ENCODE measurements at places on chromosomes 6 and 20.

DNA sequence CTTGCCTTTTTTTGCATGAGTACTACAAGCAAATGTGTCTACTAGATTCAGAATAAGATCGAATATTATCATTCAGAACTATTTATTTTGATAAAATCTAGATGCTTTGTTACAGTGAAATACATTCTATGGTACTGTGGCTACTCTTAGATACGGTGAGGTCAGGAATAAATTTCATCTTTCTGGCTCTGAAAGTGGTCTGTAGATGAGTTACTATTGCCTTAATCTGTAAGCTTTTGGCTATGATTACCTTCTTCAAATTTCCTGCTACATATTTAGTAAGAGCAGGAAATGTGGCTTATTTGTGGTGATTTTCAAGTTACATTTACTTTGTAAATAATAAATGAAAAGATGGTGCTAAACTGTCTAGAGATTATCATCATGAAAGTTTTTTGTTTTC lies 50.0 kb downstream of the SCAF8 start:
- no peak for DNase-seq

DNA sequence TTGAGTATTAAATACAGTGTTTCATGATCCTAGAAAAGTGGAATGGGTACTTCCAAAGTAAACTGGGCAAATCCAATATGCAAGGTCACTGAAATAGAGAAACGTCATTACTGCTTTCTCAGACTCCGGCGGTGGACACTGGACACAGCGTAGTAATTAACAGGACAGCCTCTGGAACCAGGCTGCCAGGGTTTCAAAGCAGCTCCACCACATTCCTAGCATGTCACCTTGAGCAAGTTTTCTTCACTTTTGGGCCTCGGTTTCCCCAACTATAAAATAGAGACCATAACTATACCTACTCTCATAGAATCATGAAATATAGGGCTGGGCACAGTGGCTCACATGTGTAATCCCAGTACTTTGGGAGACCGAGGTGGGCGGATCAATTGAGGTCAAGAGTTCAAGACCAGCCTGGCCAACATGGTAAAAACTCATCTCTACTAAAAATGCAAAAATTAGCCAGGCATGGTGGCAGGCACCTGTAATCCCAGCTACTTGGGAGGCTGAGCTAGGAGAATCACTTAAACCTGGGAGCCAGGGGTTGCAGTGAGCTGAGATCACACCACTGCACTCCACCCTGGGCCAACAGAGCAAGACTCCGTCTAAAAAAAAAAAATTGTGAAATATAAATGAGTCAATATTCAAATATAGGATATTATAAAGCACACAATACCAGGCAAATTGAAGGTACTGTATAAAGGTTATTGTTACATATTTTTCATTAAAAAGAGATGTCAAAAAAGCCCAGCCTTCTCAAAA lies 24.9 kb downstream of the ARHGAP18 start:
- no peak for DNase-seq

GRCh38 chr6:101181006-101181405 lies 212.5 kb upstream of the GRIK2 start:
- DNase-seq: no peak

- DNase-seq: no peak
These were observed 868 bp downstream of the CYB5R4 start for GRCh38 chr6:83860359-83860755.

DNA sequence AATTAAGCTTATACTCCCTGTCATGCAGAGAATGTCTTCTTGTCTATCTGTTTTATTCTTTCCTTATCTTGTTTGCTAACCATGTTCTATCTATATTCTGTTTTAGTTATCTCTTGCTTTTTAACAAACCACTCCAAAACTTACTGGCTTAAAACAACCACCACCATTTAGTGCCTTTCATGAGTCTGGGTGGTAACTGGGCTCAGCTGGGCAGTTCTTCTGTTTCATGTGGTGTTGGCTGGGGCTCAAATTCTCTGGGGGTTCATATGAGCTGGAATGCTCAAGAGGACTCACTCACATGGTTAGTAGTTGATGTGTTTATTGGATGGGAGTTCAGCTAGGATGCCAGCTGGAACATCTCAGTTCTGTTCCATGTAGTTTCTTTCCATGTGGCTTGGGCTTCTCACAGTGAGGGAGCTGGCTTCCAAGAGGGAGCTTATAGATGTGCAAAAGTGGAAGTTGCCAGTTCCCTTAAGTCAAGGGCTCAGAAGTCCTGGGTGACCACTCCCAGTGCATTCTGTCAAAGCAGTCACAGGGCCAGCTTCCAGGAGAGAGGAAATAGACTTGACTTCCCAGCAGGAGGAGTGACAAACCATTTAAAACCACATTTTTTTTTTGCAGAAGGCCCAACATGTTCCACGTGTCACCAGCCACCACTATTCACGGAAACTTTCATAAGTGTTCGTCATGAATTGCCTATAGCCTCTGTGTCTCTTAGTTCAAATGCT lies 70.4 kb downstream of the PLCB4 start:
- no peak for DNase-seq

DNA sequence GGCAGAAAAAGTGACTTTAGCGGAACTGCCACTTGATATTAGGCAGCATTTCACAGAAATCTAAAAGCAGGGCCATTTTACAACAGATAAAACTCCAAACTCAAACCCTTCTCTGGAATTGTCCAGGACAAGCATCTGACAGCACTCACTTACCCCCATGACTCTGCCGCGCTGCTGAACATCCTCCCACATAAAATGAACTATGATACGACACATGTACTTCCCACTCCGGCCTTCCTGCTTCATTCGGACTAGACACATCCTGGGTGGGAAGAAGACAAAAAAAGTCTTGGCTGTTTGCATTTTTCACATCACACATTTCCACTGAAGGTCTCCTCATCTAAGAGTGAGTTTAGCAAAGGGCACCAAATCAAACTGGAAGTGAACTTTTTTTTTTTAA lies 54.8 kb upstream of the FAM83C start:
- DNase-seq: no peak

DNA sequence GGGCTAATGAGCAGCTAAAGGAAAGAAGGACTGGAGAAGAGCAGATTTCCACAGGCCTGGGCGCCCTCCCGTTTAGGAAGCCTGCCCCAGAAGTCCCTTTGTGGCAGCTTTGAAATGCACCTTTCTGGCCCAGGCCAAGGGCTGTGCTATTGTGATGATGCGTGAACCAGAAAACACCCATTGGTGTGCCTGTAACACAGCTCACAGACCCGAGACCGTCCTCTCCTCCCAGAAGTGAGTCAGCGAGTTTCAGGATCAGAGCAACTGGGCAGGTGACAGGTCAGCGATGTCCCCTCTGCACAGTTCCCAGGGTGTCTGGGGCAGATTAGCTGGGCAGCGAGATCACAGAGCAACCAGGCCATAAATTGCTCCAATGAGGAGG lies 71.9 kb upstream of the SULF2 start:
- DNase-seq: no peak

DNA sequence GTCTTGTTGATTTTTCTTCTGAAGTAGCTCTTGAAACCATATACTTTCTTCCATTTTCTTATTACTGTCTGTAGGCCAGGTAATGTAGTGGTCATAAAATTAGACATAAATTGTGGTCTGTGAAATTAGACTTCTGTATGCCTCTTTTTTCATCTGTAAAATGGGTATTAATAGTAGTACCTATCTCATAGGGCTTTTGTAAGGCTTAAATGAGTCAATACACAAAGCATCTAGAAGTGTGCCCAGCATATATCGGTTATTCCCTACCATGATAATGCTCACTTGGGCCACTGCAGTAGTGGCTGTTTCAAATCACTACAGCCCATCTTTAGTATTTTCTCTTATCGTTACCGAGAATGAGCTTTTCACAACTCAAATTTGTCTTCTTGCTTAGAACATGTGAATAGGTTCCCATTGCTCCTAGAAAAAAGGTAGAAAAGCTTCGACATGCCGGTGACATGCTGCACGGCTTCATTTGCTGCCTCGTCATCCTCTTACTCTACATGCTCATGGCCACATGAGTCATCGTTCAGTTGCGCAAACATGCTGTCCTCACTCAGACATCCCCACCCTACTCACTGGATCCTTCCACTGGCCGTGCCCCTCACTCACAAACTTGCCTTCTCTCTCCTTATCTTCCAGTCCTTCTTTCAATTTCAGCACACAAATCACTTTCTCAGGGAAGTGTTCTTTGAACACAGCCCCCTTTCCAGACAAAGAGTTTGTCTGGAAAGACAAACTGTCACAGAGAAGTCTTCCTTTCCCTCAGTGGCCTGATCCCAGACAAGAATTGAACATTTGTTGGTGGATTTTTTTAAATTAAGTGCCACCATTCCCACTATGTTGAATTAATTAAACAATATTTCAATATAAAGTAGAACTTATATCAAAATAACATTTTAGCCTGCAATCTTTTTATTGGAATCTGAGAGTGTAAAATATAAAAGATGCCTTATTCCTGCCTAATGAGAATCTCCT lies 32.2 kb upstream of the ERVFRD-1 start:
- DNase-seq: peak; percentile 67

- no peak for DNase-seq
These were observed 53.4 kb downstream of the MRPL14 start for GRCh38 chr6:44073612-44074438.
